ENCODE measurements at places on chromosomes 7 and 10. TPM values are rescaled to one million over a fixed set of nuclear protein-coding genes. Genes with fewer than 3 reads are reported as not detected.

PLEKHS1 gene
- total RNA-seq, result under 0.01 TPM

BAIAP2L1 gene
- 1.3 TPM for total RNA-seq

MMD2 gene
- not detected for total RNA-seq

EBLN1 gene
- total RNA-seq, result not detected

HOGA1 gene
- 3.3 TPM for total RNA-seq

FKBP6 gene
- total RNA-seq, result not detected

SLC37A3 gene
- total RNA-seq, result 58.4 TPM

Measured in smooth muscle cell of trachea (primary cell).